ENCODE measurements at places on chromosomes 1 and 21.

GRCh38 chr1:180041582-180041981 is 87.0 kb downstream of the CEP350 start:
- no peak for DNase-seq

DNA sequence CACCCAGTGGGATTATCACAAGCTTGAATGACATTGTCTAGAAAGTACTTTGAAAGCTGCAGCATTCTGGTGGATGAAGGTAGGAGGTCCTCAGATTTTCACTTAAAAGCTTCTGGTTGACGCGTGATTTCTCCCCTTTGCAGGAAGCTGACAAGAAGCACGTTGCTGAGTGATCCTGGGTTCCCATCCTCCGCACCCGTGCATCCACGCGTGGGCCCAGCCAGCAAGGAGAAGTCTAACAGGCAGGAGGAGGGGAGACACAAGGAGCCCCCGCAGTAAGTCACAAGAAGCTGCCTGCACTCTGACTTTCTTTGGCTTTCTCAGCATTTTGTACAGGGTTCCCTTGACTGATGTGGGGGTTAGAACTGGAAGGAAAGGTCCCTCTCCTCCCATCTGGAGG is 7.8 kb upstream of the B3GALT5 start:
- no peak for DNase-seq

- no peak for DNase-seq
These were observed 2.1 kb upstream of the S100A10 start for GRCh38 chr1:151995774-151996173.

DNA sequence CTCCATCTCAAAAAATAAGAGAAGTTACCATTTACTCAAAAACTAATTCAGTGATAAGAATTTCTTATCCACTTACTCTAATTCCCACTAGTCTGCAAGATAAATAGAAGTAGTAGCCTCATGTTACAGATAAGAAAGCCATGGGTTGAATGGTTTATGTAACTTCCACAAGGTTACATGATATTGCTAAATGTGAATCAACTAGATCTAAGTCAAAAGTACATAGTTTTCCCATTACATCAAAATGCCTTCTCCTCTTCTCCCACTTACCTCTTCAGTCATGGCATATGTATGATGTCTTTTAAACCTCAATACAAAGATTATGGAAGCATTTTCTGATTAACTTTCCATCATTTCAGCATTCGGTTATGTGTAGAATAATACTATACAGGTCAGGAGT is 108.5 kb downstream of the ASH1L start:
- DNase-seq: no peak

DNA sequence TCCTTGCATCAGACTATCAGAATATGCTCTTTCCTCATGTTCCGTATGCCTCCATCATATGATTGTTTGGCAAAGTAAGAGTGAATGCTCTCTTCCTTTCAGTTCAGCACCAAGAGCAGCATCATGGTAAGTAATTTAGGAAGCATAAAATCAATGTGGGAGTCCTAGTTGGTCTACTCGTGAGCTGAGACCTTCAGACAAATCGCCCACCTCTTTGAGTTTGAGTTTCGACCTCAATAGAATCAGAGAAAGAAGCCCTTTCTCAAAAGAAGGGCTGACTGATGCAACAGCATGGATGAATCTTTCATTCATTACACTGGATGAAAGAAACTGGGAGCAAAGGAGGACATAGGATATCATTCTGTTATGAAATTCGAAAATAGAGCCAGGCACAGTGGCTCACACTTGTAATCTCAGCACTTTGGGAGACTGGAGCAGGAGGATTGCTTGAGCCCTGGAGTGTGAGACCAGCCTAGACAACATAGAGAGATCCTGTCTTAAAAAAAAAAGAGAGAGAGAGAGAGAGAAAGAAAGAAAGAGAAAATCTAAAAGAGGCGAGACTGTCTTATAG is 112.5 kb downstream of the ZC3H11B start:
- no peak for DNase-seq

- no peak for DNase-seq
These were observed 16.9 kb upstream of the ZBTB40 start for GRCh38 chr1:22434717-22435116.

DNA sequence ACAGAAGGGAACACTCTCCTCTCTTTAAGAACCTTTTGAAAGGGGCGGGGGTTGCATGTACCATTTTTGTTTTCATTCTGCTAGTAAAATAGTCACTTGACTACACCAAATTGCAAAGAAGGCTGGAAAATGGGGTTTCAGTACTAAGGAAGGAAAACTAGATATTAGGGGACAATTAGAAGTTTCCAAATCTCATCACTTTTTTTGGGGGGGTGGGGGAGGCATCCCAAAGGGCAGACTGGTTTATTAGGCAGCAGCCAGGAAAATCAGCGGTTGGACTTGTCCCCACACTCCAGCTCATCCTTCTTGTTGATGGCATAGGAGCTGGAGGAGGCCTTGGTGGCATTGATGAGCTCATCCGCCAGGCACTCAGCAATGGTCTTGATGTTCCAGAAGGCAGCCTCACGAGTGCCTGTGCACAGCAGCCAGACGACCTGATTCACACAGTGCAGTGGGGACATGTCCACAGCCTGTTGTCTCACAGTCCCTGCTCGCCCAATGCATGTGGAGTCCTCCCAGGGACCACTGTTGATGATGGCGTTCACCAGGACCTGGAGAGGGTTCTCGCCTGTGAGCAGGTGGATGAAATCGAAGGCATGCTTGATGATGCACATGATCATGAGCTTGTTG is 1.7 kb upstream of the TMEM50B start:
- DNase-seq: no peak

DNA sequence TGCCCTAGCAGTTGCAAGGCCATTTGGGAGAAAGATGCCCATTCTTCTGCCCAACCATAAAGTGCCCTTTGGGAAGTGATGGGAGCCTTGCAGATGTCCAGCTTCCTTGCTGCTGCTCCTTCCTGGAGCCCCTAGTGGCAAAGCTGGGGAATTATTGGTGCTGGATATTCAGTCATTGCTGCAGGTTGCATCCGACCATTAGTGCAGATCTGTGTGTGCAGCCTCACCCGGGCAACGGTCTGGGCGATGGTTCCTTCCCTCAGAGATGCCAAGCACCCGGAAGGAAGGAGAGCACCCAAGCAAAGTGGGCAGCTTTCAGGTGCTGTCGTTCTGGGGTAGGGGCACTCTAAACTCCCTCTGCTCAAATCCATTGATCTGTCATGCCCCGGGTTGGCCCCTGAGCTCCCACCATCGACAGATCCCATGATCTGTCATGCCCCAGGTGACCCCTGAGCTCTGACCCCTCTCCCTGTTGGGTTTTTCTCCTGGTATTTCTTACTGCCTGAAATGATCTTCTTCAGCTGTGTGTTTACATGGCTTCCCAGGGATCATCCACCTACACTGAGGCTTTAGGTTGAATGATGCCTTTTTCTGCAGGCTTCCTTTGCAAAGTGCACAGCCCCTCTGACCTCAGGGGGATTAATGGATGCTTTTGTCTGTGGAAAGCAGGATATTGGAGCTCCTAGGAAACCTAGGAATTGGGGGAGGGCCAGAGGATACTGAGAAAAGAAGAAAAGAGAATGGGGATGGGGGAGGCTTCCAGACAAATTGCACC is 467.5 kb downstream of the PTPRU start:
- no peak for DNase-seq

DNA sequence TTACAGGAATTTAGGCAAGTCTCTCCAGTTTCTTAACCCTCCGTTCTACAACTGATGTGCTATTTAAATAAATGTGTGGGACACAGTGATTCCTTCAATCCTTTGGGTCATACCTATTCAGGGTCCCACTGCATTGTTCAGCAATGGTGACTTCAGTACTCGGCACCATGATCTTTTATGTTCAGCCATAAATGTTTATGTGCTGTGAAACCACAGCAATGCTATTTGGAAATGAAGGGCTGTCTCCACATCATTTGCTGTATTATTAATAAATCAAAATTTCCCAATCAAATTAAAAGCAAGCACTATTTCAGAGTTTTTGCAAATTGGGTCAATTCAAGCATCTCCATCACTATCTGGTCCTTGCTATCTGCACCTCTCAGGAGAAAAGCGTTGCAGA is 84.8 kb downstream of the NR5A2 start:
- no peak for DNase-seq

GRCh38 chr21:44579056-44579832 is 1.2 kb downstream of the KRTAP10-5 start:
- DNase-seq: no peak

- DNase-seq: no peak
These were observed 356.6 kb downstream of the HHAT start for GRCh38 chr1:210685295-210685650.

DNA sequence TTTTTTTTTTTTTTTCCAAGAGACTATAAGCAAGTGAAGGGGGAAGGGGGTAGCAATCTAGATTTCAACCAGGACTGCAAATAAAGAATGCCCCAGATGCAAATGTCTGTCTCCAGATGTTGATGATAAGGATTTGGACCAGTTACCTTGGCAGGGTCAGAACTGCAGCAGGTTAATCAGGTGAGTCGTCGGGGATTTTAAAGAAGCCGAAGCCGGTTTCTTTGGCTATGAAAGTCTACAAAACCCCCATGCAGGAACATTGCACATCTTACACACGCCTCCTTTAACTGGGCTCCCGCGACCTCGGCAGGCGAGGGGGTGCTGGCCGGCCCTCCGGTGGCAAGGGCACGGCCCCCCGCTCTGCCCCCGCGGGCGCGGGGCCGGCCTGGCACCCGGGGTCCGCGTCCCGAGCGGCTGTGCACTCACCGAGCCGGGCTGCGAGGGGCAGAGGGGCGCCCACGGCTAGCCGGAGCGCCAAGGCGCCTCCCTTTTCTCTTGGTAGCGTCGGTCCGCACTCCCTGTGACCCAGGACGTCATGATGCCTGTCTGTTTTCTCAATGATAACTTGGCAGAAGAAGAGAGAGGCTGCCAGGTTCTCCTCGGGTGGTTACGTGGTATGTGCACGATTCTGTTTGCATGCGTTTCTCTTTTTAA is 366.3 kb upstream of the ESRRG start:
- no peak for DNase-seq

DNA sequence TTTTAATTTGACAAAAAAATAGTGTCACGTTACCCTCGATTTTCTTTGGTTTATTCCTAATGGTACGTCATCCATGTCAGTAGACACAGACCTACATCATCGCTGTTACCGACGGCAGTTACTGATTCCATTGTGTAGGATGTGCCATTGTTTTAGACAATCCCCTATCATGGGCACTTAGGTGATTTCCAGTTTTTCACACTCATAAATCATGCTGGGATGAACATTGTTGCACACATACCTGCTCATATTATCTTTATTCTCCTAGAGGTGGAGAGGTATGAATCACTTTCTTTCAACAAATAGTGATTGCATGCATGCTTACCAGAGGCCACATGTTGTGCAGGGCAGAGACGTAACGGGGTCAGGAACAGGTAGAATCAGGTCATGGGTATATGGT is 79.7 kb upstream of the EFHD2 start:
- DNase-seq: no peak

All from hematopoietic multipotent progenitor cell treated with erythropoietin and hydrocortisone succinate and interleukin-3 and kit ligand, for 17 days (in vitro differentiated cells).